ENCODE measurements at places on chromosomes 2 and 18. TPM values are rescaled to one million over a fixed set of nuclear protein-coding genes. Genes with fewer than 3 reads are reported as not detected.
A peak's percentile ranks its signal among the peaks of the same experiment; 100 is the strongest.

GRCh38 chr2:176297067-176297466 is 27.8 kb downstream of the MTX2 start:
- no peak for DNase-seq

GRCh38 chr2:174025271-174026121 is 60.3 kb upstream of the SP3 start:
- DNase-seq, result no peak

The ADD2 gene
- 0.14 TPM for total RNA-seq

The PMAIP1 gene
- total RNA-seq, result 75.4 TPM

DNA sequence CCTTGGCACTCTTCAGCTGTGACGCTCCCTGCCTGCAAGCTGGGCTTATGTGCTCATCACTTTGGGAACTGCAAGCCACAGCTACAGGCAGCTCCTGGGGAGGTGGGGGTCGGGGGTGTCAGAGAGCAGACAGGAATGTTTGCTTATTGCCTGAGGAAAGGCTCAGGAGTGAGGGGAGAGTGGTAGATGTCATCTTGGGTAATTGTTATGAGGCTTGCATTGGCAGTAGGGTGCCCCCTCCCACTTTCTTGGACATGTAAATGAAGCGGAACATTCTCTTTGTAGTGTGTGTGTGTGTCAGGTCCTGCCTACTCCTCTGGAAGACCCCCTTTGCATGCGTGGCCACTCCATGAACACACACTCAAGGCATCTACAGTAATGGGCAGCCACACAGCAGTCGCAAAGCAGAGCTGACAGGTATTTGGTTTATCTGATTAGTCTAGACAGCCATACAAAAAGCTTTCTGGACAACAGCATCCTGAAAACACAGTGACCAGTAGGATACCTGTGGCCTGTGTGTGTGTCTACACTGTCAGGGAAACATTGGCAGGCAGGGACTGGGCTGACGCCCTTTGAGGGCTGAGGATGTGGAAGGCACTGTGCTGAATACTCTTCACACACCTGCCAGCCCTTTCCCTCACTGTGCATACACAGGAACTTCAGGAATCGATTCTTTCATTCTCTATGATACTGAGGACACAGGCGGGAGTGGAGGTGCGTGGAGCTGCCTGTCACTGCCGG is 17.1 kb upstream of the MC2R start:
- no peak for DNase-seq

- DNase-seq, result no peak
Measured at GRCh38 chr2:33267756-33268155, 208.7 kb upstream of the RASGRP3 start.

DNA sequence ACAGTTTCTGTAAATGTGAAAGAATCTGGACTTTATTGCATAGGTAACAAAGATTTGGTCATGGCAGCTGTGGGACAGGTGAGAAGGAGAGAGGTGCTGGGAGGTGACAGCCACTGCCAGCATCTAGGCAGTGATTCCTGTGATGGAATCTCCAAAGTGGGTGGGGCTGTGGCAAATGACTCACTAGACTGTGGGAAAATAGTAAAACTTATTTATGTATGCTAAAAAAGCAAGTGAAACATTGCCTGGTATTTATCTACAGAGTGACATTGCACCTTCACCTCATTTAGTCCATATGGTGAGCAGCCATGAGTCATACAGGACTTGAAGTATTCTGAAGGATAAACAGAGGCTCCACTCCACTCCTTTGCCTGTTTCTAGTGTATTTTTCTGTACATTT is 145.3 kb upstream of the MEX3C start:
- peak; percentile 61 for DNase-seq

DNA sequence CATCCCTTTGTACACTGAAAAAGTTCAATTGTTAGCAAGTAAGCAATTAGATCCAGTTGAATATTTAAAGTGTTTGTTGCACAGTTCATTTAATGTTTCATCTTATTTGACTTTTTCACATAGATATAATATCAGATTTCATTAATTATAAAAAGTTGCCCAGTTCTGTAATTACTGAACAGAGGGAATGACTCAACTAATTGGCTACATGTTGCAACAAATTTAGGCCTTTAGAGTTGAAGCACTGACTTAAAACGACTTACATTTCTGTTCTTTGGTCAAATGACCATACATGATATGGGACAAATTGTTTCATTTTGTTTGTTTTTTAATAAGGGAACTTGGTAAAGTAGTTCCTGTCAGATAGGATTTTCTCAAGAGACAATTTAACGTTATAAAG is 68.5 kb upstream of the FAM117B start:
- DNase-seq, result no peak

The XRCC5 gene
- total RNA-seq, result 313 TPM

DNA sequence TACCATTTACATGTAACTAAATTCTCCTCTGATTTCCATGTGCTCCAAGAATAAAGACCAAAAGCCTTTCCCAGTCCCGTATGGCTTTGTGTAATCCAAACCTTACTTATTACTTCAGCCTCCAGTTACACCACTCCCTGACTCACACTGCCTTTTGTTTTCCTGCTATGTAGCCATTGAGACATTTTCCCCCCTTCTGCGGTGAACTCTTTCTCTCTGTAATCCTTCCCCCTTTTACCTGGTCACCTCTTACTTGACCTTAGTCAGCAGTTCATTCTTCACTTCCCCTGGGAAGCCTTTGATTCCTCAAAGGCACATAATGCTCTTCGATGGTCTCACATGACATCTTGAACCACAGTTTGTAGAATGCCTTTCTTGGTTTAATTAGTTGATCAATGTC is 256.0 kb upstream of the FANCL start:
- DNase-seq, result peak; percentile 39

DNA sequence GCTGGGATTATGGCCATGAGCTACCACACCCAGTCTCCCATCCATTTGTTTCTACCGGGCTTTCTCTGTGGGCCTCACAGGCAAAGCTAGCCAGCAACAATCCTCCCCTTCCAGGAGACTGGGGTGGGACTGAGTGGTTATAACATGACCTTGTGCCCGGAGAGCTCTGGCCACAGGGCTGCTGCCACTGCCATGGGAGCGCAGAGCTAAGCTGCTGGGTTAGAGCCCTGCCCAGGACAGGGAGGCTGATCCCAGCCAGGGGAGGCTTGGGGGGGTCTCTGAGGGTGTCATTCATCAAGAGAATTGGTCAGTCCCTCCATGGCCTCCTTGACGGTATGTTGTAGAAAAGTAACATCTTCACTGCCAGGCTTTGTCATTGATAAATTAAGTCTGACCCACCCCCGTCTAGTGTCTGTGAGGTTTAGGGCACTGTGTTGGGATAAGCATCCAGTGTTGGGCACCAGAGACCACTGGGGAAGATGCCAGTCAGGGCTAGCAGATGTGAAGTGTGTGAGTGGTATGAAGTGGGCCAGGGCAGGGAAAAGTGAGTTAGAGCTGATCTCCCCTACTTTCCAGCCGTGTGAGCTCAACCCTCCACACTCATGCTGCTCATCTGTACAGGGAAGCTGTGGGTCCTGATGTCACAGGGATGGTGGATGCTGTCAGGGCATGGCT is 368.4 kb upstream of the HS6ST1 start:
- no peak for DNase-seq

The GCG gene
- total RNA-seq, result not detected

GRCh38 chr2:70718241-70718640 is 49.8 kb downstream of the ADD2 start:
- DNase-seq, result no peak

- no peak for DNase-seq
Measured at GRCh38 chr2:214995926-214996670, 142.3 kb downstream of the ABCA12 start.

DNA sequence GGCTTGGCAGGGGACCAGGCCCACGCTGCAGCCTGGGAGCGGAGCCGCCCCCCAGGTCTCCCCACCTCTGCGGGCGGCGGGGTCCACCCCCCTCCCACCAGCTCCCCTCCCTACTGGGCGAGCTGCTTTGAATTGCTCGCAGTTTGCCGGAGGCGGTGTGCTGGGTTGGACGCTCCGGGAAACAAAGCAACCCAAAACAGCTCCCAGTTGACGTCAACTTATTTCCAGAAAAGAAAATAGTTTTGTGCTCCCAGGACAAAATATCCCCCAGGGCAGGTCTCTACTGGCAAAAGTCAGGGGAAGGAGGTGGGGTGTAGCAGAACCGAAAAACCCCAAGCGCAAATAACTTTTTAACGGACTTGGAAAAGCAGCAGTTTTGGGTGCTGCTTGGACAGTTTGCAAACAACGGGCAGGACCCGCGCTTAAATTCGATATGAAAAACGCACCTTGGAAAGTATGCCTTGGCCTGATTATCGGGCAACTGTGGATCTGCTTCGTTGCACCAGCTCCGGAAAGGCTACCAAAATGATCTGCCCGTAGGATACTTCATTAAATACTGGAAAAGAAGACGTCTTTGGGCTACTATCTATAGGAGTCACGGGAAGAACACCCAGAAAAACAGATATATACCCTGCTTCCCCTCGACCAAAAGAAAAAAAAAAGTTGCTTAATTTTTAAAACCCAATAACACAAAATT is 2.8 kb upstream of the KCTD1 start:
- no peak for DNase-seq

DNA sequence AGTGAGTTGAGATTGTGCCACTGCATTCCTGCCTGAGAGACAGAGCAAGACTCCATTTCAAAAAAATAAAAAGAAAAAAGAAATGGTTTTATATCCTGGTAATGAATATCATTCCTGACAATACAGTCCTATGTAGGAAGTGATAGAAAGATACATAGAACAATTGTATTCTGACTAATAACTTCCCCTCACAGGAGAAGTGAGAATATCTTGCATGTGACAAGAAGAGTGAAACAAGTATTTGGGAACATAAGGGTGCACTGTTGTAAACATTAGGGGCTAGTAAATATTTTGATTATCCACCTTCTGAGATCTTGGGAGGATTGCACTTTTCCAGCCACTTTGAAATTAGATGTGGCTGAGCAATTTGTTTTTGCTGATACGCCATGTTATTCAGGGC is 40.7 kb downstream of the KLHL14 start:
- DNase-seq, result no peak

GRCh38 chr18:49993299-49993698 is 180.0 kb upstream of the ACAA2 start:
- no peak for DNase-seq

DNA sequence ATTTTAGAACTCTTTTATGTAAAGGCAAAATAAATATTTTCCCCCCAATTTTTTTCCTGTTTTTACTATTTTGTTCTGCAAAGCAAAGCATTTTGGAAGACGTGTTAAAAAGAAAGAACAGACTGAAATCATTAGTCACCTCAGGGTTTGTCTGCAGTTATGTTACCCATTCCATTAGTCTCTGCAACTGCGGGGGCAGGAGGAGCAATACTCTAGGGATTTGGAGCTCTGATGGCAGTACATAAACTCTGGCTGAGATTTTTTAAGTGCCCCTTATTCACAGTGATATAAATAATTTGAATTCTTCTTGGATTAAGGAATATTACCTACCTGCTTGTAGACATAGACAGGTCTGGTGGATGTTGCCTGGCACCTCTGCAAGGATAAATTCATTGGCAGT is 88.0 kb upstream of the CELF4 start:
- no peak for DNase-seq

- DNase-seq, result no peak
Measured at GRCh38 chr18:61093965-61094364, 239.3 kb upstream of the CDH20 start.

- DNase-seq, result peak; percentile 87
Measured at GRCh38 chr2:234951664-234952269, at the start of gene SH3BP4. TSS of gene SH3BP4 (plus strand) at chr2:234952017. CDS start at chr2:235035003, 82,986 bp downstream.

The STPG4 gene
- 12.7 TPM for total RNA-seq

DNA sequence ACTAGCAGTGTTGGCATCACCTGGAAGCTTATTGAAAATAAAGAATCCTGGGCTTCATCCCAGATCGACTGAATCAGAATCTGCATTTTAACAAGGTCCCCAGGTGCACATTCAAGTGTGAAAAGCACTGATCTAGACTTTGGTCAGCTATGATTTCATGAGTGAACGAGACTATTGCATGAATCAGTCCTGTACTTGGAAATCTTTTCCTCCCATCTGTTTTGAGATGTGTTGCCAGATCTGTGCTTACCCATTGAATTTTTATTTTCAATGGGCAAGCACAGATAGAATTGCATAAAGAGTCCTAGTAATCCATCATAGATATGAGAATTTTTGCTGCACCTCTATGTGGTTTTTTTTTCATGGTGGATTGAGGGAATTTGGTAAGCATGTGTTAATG is 64.0 kb downstream of the PMS1 start:
- no peak for DNase-seq

The ELOA2 gene
- total RNA-seq, result not detected

GRCh38 chr2:163888591-163888990 is 152.8 kb upstream of the FIGN start:
- no peak for DNase-seq

The FBXO48 gene
- total RNA-seq, result 2.4 TPM

The APOB gene
- 0.05 TPM for total RNA-seq

DNA sequence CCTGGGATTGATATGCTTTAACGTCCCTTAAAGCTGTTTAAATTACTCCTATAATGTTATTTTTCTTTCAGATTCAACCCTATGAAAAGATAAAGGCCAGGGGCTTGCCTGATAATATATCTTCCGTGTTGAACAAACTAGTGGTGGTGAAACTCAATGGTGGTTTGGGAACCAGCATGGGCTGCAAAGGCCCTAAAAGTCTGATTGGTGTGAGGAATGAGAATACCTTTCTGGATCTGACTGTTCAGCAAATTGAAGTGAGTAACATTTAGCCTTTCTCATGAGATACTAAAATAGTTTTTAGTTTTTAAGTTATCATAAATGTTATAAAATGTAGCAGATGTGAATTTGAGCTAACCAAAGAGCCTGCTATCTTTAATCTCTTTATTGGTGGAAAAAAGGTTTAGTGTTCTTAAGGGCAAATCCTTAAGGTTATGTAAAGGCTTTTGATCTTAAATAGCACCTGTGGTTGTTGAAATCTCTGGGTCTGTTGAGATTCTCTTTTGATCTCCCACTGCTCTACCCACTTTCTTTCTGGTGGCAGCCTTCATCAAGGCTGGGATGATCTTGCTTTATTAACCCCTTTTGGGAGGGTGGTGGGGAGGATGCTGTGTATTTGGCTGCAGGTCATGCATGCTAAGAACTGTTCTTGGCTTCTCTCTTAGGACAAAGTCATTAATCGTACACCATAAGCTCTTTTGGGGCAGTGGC is 40.9 kb downstream of the UGP2 start:
- DNase-seq, result no peak

DNA sequence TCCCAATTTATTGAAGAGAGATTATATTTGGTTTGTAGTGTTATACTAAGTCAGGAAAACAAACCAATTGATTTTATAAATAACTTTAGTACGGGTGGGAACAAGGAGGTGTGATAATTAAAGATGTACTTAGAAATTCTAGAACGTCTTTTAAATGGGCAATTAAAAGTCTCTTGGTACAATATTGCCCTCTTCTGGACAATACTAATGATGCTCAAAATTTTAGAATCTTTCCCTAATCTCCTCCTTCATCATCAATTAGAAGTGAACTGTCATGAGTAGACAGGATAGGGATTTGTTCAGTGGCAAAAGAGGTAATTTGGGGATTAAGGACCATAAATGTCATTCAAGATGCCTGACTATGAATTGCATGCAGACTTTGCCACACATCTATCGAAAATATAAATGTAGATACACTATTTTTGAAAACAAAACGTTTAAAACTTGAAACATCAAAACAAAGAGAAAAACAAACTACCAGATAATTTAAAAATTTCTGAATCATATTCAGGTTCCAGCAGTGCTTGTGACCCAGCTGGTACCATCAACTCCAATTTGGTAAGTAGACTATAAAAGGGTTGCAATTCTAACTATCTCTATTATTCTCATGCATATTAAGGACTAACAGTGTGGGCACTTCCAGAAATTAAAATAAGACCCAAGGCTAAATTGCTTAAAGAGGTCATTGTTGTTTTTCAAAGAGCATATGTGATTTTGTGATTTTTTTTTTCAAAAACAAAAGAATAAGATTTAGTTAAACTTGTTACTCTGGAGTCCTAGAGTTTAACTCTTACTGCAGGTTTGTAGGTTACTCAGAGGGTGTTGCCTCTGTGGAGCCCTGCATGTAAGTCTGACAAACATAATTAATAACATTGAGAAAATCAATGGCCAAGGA is 123.5 kb downstream of the LAMA3 start:
- DNase-seq, result no peak

Measured in Calu3 (cell line).